ENCODE measurements at places on chromosomes 7 and 10. TPM values are rescaled to one million over a fixed set of nuclear protein-coding genes. Genes with fewer than 3 reads are reported as not detected.

GRCh38 chr10:87500646-87501048 lies 4.0 kb upstream of the MINPP1 start:
- H3K27me3 ChIP-seq = no peaks in the 10 kb centered on the region
- no peaks in the 10 kb centered on the region for H3K4me1 ChIP-seq
- no peak for DNase-seq

DNA sequence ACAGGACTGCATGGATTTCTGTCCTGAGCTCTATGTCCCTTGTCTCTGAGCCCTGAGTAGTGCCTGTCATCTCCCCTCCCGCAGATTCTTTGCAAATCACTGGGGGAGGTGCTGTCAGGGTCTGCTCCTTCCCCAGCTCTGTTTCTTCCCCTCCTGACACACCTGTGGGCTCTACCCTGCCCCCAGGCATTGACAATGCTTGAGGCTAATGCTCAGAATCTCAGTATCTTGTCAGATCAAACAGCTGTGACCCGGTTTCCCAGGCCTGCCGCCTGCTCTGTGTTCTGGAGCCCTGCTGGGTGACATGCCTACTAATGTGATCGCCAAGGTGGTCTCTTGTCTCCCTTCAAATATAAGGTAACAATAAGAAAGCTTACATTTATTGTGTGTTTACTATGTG lies 209.0 kb downstream of the POU6F2 start:
- no peaks in the 10 kb centered on the region for H3K27me3 ChIP-seq
- no peak overlapping the region for H3K4me3 ChIP-seq
- no peaks in the 10 kb centered on the region for H3K36me3 ChIP-seq
- DNase-seq = no peak

IFIT2 gene
- total RNA-seq = 4.1 TPM

PLEKHA8 gene
- 12.0 TPM for total RNA-seq

LEP gene
- not detected for total RNA-seq

FEZF1 gene
- total RNA-seq = not detected

C10orf62 gene
- not detected for total RNA-seq

Measured in prostate gland (tissue), 2 donors.